ENCODE measurements at places on chromosomes 6 and 20. TPM values are rescaled to one million over a fixed set of nuclear protein-coding genes. Genes with fewer than 3 reads are reported as not detected.

The COL21A1 gene
- total RNA-seq: 9.3 TPM

The TAP1 gene
- 26.3 TPM for total RNA-seq

GRCh38 chr6:75431379-75431778, 62.2 kb downstream of the FILIP1 start:
- no peak for DNase-seq

The GCM1 gene
- not detected for total RNA-seq

DNA sequence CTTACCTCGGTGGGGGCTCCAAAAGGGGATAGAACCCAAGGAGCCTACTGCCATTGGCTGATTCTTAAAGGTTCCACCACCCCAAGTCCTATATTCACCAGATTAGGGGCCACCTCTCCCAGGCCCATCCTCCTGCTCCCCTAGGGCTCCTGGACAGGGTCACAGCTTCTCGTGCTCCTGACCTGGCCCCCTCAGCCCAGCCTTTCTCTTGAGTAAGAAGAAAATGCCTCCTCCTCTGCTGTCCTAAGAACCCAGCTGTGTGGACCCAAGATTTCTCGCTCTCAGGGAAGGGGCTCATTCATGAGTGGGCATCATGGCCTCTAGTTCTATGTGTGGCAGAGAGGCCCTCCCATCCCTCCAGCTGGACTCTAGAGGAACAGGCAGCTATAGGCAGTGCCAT, 16.6 kb downstream of the HLA-DPB1 start:
- no peak for DNase-seq

DNA sequence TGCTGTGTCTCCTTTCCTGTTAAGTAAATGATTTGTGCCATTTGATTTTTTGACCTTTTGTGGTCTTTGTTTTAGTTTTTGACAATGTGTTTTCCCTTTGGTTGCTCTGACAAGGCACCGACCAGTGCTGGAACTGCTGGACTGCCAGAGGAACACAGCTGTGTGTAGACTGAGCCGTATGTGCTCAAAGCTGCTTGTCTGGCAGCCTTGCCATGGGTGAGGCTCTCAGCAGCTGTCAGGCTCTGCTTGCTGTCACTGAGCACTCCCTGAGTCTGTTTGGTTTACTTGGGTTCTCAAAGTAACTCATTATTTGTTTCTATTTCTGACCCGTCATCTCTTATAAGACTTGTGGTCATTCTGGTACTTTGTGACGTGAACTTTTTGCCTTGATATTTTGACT, 15.1 kb upstream of the SNRPB start:
- no peak for DNase-seq
